ENCODE measurements at places on chromosomes 2 and 18.

DNA sequence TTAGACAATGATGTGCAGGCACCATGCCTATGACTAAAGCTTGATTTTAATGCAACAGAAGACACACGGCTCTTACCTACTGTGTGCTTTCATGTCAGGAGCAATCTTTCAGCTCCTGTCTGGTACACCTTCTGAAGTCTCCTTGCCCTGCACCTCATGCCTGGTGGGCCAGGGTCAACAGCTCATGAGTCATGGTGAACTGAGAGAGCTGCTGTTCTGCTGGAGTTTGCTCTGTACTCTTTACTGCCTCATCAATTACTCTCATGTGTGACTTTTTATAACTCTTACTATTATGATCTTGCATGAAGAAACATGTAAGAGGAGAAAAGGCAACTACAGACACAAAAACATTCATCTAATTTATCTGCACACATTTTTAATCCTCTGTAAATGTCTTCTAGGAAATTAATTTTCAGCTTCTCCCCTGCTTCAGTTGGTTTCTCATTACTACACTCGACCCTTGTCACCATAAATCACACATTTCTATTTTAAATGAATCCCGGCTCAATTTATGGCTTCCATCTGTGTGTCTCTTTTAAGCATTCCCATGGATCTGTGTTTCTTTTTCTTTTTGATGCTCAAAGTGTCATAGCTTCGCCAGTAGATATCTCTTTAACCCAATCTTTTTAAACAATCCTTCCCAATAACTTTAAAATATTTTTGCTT is 9.7 kb downstream of the SERPINB7 start:
- no peak for DNase-seq

DNA sequence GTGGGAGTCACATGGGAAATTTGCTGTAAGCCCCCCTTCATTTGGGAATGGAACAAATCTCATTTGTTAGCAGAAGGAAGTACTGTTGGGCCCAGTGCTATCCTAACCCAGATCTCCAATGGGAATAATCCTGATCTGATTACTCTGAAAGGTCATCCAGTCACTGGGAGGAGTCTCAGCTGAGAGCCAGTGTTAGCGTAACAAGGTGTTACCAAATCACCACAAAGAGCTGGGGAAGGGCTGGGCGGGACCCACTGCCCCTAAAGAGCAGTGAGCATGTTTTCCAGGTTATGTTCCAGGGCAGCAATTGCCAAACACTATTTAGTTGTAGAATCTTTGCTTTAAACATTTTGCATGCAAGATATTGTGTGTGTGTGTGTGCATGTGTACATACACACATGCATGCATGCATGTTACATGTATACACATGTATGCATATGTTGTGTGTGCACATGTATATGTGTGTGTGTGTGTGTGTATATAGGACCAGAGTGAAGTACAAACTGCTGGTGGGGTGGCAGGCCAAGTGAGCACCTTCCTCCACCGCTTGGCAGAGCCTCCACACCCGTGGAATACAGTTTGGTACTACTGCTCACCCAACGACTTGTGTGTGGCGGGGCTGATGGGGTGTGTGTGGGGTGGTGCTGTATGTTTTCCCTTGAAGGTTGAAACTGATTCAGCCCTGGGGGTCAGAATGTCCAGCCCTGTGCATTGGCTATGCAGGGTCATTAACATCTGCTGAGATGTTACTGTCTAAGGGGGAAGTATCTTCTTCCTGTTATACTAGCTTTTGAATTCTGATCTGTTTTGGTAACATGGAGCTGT is 15.2 kb downstream of the INPP5D start:
- DNase-seq, result no peak

- DNase-seq, result no peak
Measured at GRCh38 chr18:41753826-41754225, 201.2 kb upstream of the PIK3C3 start.

DNA sequence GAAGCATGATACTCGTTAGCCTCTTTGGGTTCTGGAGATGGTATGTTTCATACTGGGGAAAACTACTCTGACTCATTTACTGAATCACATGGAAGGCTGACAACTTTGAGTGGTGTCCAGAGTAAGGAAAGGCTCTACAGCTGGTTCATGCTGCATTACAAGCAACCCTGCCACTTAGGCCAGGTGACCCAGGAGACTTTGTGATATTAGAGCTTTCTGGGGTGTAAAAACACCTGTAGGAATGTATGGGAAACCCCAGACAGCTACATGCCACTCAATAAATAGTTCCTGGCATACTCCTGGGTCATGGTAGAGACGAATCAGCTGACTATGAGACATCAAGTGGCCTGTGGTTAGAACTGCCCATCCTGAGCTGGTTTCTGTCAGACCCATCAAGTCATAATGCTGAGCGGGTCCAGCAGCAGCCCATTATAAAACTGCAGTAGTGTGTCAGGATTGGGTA is 21.3 kb upstream of the TCF7L1 start:
- DNase-seq, result no peak

DNA sequence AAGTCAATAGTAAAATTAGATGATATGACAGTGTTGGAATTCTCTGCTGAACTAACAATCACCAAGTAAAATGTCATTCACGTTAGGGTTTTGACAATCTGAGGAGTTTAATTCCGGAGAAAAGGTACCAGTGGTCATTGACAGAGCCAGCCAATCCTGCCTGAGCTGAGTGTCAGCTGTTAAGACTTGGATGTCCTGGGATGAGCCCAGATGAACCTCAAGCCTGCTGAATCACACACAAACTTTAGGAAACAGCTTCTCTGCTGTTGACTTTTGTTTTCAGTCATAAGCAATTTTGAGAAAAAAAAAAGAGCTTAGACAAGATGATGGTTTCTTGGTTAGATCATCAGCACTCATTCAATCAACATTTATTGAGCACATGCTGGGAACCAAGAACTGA is 600.0 kb upstream of the SLC39A10 start:
- DNase-seq, result no peak

- DNase-seq, result no peak
Measured at GRCh38 chr2:162035981-162036380, 38.0 kb downstream of the DPP4 start.

DNA sequence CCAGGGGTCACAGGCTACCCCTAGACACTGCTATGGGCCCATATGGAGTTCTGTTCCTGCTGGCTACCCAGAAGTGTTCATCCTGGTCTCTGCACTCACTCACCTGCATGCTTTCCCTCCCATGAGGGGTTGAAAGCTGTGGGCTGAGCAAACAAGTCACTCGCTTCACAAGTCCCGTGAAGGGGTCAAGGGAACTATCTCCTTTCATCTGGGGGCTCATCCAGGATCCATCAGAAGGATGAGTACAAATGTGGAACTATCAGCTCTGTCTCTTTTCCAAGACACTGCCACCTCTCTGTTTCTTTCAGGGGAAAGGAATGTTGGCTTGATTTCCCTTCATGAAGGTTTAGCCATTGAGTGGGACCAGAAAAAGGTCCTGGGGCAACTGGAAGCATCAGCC is 21.7 kb downstream of the SULT1C4 start:
- no peak for DNase-seq

DNA sequence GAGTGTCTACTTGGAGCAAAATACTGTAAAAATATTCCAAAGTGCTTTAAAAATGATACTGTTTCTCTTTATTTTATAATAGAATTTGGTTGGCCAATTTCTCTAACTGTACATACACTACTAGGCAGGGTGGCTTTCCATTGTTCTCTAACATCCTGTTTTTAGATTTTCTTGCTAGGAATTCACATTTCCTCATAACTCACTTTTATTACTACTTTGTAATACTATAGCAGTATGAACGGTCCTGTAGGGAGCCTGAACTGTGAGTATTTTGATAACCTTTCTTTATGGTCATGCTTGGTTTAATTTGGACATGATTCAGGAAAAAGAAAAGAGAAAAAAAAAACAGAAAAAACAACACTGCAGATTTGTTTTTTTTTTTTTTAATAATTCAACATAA is 37.8 kb downstream of the GCG start:
- DNase-seq, result no peak

DNA sequence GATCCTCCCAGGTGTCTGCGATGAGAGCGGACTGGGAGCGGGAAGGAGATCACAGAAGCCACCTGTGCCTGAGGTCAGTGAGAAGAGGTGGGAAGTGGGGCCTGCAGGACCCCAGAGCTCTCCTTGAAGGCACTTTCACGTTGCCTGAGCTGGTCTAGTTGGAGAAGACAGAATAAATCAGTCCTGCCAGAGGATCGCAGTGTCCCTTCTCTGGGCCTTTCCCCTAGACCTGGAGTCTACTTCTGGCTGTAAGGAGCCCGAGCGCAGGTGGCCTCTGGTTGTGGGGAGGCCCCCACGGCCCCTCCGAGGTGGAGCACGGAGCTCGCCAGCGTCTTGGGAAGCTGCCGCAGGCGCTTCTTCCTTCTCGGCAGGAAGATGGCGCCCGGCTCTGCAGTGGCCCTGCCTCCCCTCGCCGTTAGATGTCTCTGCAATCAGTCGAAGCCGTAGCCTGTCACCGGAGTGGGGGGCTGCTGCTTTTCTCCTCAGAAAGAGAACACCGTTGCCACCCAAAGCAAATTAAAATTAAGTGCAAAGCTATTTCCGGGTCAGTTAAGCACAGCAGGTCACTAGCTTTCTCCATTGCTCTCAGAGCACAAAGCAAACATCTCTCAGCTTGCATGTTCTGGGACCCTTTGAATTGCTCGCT is 212.0 kb upstream of the MYT1L start:
- DNase-seq, result no peak

DNA sequence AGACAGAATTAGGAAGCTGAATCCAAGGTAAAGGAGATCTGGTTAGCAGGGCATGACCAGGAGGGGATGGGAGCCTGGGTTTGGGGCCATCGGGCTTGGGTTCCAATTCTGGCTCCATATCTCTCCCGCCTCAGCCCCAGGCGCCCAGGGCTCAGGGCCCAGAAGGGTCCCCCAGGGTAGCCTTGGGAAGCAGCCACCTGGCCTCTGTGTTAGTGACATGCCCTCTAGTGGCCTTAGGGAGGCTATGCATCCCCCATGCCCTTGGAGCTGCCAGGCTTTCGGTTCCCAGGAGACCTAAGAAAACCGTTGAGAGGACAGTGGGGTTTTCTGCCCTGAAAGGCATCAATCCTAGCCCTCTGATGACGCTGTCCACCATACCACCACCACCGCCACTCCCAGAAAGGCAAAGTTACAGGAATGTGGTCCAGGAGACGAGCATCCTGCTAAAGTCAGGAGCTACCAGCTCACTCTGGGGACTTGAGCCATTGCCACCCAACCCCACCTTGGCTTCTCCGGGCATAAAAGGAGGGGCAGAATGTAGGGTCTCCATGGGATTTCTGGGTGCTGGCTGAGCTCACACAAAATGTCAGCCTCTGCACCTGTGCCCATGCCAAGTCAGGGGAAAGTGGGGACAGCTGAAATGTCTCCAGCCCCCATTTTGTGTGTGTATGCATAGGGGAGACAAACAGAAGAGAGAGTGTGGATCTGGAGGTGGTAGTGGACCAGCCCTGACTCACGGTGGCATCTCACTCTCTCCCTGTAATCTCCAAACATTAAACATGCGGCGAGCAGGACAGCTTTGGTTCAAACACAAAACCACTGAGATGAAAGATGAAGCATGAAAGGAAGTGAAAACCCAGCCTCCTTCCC is 56.5 kb downstream of the EMX1 start:
- DNase-seq, result no peak

- no peak for DNase-seq
Measured at GRCh38 chr2:33242845-33243244, 233.6 kb upstream of the RASGRP3 start.

GRCh38 chr2:120436885-120437603 is 91.1 kb downstream of the INHBB start:
- DNase-seq, result no peak

GRCh38 chr2:98854682-98855081 is 81.3 kb downstream of the CRACDL start:
- DNase-seq, result no peak

Data from right cardiac atrium (tissue), 5 donors.